Choroid plexus epithelial cell (primary cell): ENCODE measurements at places on chromosomes 11 and 22.
A peak's percentile ranks its signal among the peaks of the same experiment; 100 is the strongest.

- no peak for DNase-seq
These were observed 106.0 kb downstream of the BCR start for GRCh38 chr22:23286296-23286695.

DNA sequence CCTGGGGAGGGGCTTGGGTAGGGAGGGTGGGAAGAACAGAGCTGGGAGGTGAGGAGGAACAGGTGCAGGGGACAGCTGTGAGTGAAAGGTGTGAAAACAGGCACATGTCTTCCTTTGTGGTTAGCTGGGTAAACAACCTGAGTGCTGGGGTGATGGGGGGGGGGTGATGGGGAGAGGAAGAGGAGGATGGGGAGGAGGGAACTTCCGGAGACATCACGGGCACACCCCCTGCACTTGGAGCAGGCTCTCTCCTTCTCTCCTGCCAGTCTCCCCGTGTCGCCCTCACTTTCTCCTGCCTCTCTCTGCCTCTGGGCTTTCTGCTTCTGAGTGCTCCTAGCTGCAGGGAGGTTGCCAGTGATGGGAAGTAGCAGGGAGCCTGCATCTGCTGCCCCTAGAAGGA, 8.8 kb downstream of the CXCR5 start:
- DNase-seq: no peak

DNA sequence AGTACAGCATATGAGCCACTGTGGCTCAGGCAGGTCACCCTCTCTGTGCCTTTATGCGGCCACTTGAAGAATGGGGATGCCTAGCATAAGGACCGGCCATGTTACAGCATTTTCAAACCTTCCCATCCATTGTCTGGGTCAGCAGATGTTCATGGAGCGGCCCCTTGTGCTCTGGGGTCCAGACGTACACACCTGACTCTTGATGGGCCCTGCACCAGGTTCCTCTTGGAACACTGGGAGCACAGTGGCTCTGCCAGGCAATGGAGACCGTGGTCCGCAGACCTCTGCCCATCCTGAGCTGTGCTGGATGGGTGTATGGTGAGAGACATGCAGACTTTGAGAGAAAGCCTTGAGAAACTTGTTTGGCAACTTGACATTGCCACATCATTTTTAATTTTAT, 9.8 kb downstream of the PRDM11 start:
- DNase-seq: no peak

GRCh38 chr11:116215471-116216113, 557.2 kb downstream of the BUD13 start:
- DNase-seq: no peak

- peak; percentile 76 for DNase-seq
These were observed 12.0 kb downstream of the BRSK2 start for GRCh38 chr11:1401656-1402221.

DNA sequence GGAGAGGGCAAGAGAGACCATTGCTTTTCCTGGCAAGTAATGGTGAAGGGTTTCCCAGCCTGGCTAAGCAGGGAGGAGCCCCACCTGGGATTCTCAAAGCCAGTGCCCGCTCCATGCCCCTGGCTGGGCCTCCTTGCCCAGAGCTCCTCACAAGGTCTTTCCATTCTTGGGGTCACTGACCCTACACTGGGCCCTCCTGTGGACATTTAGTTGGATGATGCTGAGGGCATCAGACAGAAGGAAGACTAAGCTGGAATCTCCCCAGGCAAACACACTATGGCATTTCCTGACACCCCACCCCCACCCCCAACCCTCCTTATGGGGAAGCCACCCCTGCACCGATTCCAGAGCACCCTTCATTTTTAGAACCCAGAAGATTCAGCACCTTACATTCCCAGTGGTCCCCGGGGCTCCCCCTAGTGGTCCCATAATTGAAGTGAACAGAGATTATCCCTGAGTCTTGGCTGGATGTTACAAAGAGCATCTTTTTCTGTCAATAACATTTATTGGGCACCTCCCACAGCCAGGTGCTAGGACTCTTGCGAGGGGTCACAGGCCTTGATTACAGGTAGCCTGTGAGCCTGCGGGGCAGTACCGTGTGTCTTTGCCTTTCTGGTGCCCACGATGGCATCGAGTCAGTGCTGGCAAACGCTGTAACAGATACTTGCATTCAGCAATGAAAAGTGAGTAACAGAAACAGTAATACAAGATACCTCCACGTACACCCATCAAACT, 548.5 kb downstream of the BUD13 start:
- peak; percentile 43 for DNase-seq

DNA sequence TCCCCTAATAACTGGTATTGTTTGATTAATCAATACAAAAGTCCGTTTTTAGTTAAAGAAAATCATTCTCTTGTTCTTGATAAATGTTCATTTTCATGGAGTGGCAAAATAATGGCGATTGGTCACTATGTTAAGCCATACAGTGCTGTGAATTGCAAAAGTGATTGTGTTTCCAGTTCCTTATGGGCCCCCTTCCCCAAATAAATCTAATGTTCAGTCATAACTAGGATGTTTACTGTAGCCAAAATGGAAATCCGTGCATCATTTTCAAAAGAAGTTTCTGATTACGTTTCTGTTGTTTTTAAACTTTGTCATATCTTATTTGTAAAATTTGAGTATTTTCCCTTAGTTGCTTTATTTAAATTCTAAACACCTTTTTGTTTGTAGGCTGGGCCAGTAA, 845 bp downstream of the RBM7 start:
- no peak for DNase-seq

DNA sequence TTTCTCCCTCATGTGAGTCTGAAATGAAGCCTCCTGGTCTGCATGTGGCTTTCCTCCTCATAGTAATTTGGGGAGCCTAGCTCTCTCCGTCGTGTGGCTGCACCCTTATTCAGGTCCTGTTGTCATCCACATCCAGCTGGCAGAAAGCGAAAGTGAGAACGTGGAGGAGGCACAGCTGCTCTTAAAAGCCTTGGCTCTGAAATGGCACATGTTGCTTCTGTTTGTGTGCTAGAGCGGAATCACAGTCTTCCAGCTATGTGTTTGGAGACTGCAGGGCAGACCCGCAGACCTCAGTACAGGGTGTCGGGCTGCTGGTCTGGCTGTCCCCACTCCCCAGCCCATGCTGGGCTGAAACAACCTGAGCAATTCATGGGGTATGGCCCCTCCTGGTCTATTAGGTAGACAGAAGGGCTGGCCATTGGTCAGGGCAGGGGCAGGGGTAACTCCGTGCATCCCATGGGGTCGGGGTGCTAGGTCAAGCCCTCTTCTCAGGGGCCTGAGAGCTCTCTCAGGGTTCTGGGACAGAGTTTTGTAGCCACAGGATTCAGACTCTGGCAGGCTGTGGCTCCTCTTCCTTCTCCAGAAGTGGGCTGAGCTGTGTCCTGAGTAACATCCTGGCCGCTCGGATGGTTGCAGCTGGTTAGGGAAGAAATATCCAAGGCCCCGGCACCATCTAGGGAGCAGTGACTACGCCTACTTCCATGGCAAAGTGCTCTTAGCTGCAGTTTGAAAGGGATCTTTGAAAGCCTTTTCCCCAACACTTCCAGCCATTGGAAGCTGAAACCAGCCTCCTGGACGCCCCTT, 50.6 kb downstream of the C11orf96 start:
- DNase-seq: peak; percentile 35

- DNase-seq: no peak
These were observed 102.3 kb upstream of the PITPNB start for GRCh38 chr22:28021116-28021997.

DNA sequence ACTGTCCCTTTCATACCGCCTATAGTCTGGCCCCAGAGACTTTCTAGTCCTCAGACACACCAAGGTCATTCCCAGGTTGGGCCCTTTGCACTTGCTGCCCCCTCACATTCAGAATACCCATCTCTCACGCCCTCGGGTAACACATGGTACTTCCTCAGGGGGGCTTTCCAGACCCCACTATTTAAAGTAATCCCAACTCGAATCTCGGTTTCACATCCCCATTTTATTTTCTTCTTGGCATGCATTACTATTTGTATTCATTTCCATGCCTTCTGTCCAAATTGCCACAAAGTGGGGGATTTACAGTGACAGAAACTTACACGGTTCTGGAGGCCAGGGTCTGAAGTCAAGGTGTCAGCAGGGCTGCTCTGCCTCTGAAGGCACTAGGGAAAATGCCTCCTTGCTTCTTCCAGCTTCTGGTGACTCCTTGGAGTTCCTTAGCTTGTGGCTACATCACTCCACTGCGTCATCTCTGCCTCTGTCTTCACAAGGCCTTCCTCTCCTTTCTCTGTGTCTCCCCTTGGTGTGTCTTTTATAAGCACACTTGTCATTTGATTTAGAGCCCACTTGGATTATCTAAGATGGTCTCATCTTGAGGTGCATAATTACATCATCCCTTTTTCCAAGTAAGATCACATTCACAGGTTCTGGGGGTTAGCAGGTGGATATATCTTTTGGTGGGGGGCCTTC, 15.1 kb downstream of the RCN1 start:
- no peak for DNase-seq

DNA sequence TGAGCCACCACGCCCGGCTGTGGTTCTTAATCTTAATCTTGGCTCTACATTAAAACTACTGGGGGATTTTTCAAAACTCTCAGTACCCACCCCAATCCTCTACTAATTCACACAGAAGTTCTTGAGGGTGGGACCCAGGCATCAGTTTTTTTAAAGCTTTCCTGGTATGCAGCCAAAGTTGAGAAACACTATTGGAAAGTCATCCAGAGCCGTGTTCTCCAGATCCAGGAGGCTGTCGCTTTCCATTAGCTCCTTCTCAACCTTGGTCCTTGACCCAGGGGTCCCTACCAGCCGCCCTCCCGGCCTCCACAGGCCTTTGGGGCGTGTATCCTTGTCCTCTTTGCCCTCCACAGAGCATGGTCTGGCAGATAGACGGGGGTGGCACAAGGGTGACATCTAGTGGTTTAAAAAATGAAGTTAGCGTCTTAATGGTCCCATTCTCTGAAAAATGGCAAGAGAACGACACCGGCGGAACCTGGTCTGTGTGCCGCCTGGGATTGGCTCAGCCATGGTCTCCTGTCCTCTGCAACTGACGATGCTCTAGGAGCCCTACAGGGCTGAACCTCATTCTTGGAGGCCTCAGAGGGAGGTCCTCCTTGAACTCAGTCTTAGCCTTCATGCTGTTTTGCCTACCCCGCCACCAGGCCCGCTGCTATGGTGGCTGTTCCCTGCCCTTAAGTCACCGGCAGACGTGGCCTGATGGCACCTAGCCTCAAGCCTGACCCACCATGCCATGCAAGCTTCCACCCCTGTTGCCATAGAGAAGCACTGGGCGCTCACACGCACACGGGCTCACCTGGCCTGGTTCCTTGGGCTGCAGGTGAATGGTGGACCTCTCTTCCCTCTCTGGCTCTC, 152.0 kb upstream of the SYN3 start:
- DNase-seq: peak; percentile 51

DNA sequence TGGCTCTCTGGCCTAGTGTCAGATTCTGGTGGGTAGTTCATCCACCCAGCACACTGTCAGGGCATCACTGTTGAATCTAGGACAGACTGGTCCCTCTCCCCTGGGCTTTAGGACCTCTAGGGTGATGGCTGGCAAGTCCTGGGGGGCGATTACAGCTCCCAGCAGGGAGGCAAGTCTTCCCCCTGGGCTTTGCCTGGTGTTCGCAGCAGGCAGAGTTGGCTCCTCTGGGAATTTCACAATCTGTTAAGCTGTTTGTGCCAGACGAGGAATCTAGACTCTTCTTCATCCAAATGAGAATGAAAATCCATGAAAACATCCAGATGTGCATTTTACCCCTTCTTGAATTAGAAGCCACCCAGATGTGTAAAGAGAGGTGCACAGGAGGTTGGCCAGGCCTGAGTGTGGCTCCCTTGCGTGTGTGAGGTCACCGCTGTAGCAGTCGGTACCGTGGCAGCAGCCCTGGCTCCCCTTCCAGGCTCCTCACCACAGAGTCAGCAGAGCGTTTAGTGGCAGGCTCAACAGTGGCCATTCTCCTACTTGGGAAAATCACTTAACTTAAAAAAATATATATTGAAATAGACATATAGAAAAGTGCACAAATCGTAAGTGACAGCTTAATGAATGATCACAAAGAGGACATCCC, 99.9 kb upstream of the TBCEL start:
- no peak for DNase-seq
